ENCODE measurements at places on chromosomes 6 and 20. TPM values are rescaled to one million over a fixed set of nuclear protein-coding genes. Genes with fewer than 3 reads are reported as not detected.

ACAT2 gene
- polyA plus RNA-seq: 16.3 TPM

DNA sequence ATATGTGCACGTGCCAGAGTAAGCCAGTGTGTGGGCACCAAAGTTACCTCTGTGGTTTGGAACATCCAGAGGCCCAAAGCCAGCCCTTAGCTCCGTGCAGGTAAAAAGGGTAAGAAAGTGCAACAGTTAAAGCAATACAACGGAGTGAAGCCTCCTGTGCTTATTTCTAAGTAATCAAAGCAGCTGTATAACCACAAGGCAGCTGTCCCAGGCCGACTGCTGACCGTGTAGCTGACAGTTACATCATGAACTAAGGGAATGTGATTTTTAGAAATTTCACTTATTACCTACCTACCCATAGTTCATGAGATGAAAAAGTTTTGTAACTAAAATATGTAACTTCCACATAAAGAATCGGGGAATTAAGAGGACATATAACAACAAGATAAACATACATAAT lies 121.2 kb upstream of the QKI start:
- no peak for DNase-seq

DNA sequence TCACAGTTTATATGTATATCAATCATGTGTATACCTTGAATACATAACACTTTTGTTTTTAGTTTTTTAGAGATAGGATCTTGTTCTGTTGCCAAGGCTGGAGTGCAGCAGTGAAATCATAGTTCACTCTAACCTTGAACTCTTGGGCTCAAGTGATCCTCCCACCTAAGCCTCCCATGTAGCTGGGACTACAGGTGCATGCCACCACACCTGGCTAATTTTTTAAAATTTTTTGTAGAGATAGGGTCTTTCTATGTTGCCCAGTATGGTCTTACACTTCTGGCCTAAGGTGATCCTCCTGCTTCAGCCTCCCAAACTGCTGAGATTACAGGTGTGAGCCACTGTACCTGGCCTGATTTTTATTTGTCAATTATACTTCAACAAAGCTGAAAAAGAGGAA lies 69.9 kb downstream of the SYCP2L start:
- DNase-seq: no peak

DNA sequence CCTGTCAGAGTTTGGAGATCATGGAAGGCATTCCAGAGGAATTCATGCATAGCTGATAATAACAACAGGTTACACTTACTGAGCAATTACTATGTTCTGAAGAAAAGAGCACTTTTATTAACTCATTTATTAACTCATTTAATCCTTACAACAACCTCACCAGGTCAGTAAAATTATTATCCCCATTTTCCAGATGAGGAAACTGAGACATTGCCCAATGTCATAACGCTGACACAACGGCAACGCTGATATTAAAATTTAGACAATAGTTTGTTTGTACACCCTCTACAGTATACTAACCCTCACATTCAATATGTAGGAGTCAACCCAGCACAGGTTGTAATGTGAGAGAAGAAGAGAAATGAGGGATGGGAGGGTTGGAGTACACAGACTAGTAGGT lies 105.0 kb downstream of the RNGTT start:
- DNase-seq: no peak

- no peak for DNase-seq
Observed at GRCh38 chr20:31698803-31699718, 23.6 kb downstream of the BCL2L1 start.

GNAS-AS1 gene
- 0.13 TPM for polyA plus RNA-seq

Data from urinary bladder (tissue), 4 donors.